Smooth muscle cell of bladder (primary cell): ENCODE measurements at places on chromosomes 4 and X. TPM values are rescaled to one million over a fixed set of nuclear protein-coding genes. Genes with fewer than 3 reads are reported as not detected.

Gene CT47C1
- not detected in 2 replicates for total RNA-seq

Gene NPY1R
- under 0.01 and 0.14 TPM in 2 replicates for total RNA-seq

Gene FAM236C
- not detected in 2 replicates for total RNA-seq

Gene SUV39H1
- 0.85 and 1.3 TPM in 2 replicates for total RNA-seq

Gene SLITRK2
- not detected in 2 replicates for total RNA-seq
